ENCODE measurements at places on chromosomes 2 and 18.

GRCh38 chr18:27164905-27165304, 20.2 kb downstream of the CHST9 start:
- DNase-seq, result no peak

- no peak for DNase-seq
These were observed 172.9 kb downstream of the WDR7 start for GRCh38 chr18:56823986-56824565.

DNA sequence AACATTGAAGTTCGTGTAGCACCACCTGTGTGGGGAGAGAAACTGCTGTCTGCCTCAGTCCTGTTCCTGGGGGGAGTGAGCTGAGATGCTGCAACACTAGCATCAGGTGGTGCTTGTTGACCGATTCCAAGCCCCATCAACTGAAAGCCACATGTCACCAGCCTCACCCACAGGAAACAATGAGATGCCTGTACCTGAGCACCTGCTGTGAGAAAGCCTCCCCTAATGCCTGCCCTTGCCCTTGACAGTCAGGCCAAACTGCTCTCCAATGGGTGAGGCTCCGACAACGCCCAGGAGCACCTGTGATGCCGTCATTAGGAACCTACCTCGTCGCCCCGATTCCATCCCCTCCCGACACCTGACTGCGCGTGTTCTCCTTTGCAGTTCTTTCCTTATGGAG, 104.6 kb downstream of the SMC6 start:
- DNase-seq, result no peak

DNA sequence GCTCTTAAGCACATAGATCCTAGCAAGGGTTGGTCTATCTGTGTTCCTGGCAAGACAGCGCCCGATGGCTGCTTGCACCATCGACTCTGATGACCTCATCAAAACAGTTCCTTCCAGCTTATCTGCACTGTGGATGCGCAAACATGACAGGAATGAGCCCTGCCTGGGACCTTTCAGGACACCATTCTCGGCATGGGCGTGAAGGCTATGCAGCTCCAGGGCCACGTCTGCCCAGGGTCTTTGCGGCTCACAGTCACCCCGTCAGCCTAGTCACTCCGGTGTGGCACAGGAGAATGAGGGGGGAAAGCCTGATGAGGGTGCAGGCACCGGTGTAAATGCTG, 147.8 kb upstream of the TWIST2 start:
- DNase-seq, result no peak

DNA sequence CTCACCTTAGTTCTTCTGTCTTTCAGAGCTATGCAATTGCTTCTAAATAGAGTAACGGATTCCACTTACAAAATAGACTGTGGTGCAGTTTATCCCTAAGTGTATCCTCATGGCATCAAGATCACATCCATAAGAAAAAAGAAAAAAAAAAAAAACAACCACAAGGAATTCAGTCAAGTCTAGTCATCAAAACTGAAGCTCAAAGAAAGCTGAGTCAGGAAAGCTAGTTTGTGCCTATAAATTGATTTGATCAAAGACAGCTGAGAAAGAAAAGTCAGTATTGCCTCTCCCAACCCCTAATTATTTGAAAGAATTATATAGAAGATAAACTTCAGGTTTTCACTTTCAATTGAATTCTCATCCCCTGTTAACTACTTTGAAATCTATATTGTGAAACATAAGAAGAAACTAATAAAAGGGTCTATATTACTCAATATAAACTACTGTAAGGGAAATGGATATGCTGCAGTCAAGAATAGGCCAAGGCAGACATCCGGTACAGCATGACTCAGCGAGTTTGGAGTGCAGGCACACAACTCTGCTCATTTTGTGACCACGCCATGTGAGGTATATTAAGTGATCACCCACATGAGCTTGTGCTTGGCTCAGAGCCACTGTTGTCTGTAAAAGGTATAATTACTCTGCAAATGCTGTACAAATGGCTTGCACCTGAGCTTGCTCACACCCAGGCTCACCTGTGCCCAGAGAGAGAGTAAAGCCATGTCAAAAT, 568.1 kb upstream of the CRIM1 start:
- no peak for DNase-seq

DNA sequence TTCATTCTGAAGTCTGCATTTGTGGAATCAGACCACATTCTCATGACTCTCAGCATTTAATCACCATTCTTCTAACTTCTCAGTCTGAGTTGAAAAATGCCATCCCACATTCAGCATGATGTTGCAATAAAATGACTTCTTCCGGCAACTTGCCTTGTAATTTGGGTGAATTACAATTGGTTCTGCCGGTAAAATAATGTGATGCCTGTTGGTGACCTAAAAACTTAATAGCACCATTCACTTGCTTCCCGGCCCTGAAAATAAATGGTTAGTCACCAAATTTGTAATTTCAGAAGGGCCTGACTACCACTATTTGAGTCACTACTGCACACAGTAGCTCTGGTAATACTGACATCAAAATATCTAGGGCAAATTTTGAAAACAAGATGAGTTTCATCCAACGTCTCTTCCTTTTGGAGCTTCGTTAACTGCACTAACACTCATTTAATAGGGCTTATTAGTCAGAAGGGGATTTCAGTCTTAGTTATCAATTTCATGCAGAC, 637.1 kb upstream of the CHAC2 start:
- no peak for DNase-seq

GRCh38 chr2:134314681-134315368, 61.0 kb downstream of the MGAT5 start:
- no peak for DNase-seq

DNA sequence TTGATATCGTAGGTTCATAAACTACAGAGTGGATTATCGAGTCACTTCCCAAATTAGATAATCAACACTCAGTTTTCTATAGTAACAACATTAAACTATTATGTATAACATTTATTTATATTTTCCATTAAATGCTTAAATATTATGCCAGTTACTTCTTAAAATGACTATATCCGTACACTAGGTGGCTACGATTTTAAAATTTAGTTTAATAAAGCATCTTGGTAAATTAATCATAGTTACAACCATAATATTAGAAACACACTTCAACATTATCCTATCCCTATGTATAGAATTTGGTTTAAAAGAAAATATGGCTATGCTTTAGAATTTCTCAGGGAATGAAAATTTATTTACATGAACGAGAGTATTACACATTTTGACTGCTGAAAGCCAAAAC, 80.3 kb downstream of the SLC25A12 start:
- DNase-seq, result no peak

- DNase-seq, result no peak
These were observed 256.4 kb downstream of the THSD7B start for GRCh38 chr2:137021763-137022162.

DNA sequence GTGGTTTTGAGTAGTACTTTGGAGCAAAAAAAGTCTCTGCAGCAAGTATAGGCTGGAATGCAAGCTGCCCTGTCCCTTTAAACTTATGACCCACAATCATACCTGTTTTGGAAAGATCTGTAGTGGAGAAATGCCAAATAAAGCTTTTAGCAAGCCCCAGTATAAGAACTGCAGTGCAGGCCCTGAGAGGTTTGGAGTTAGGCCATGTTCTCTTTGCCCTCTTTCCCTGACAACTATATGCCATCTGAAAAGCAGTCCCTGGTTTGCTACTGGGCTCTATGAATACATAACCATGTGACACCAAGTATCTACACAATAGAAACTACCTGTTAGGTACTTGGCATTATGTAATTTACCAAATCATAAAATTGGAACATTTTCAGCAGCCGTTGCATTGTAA, 267.4 kb upstream of the HNMT start:
- no peak for DNase-seq

DNA sequence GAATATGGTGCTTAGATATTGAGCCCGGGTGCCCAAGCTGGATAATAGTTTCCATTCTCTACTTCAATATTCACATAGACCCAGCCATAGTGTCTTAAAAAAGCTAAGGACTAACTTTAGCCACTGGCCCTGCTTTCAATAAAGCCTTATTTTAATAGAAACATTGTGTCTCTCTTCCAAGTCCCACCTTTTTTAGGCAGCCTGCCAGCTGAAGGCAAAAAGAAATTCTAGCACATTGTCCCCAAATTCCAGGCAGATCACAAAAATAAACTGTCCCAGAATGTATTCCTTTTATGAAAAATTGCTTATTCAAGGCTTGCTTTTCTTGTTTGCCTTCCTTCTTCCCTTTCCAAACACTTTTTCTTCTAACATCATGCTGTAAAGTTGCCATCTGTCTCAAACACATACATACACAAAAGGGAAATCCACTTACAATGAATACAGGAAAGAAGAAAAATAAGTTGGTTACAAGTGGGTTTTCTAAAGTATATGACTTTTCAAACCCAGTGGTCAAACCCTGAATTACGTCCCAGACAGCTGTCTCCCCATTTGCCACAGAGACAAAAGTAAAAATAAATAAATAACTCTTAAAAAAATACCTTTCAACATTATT, 778.5 kb downstream of the BCL11A start:
- DNase-seq, result no peak

DNA sequence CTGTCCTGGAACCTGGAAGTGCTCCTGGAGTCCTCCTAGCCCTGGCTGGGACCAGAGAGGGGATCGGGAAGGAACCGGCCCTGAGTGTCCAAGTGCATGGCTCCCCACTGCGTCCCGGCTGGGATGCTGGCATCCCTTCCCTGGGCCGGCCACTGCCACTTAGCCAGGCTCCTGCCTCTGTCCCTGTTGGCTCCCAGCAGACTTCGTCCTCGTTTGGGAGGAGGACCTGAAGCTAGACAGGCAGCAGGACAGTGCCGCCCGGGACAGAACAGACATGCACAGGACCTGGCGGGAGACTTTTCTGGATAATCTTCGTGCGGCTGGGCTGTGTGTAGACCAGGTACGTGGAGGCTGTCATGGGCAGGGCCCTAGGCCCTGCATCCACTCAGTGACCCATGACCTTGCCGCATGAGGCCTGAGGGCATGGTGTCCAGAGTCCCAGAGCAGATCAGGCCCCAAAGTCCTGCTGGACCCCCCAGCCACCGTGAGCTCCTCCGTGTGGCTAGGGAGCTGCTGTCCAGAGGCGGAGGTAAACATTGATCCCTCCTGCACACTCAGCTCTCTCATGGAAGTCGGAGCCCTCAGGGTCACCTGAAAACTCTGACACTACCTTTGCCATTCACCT, 7.1 kb downstream of the ANO7 start:
- DNase-seq, result no peak

GRCh38 chr18:36101943-36102342, 27.2 kb downstream of the SLC39A6 start:
- DNase-seq, result no peak

GRCh38 chr2:111221701-111222100, 101.0 kb downstream of the BCL2L11 start:
- no peak for DNase-seq

GRCh38 chr2:88116669-88117432, 11.0 kb downstream of the FABP1 start:
- no peak for DNase-seq

- DNase-seq, result no peak
These were observed 213.6 kb downstream of the ATAD2B start for GRCh38 chr2:23713351-23713750.

- DNase-seq, result no peak
These were observed 141.5 kb upstream of the FIGN start for GRCh38 chr2:163877316-163877715.

GRCh38 chr18:63107171-63107845, 212.3 kb downstream of the BCL2 start:
- DNase-seq, result no peak

DNA sequence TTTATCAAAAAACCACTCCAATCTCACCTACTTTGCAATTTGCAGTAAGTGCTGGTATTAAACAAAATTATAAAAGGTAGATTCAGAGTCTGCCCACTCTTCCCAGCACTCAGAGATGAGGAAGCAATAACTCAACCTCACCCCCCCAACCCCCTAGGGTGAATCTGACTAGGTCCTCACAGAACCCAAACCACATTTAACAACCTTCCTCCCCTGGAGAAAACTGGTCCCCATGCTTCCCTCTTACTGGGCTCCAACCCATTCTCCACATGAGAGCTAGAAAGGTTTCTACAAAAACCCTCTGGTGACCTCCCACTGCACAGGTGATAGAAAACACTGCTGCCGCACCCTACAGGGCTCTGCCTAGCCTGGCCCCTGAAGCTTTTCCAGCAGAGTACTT, 40.5 kb upstream of the BMP10 start:
- DNase-seq, result no peak

DNA sequence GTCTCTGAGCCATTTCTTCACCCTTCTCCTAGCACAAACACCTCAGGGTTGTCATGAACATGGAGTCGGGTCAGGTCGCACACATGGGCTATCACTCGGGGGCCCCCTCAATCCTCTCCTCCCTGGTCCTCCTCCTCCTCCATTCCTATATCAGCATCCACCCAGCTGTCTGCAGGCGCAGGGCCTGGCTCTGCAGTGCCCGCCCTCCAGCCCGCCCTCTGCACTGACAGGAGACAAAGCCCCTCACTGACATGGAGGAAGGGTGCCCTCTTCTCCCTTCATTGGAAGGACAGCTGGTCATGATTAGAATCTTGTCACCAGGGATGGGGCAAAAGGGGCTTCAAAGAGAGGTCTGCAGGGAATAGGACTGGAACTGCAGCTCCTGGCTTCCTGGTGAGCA, 21.7 kb downstream of the HS1BP3 start:
- no peak for DNase-seq
